Spleen (tissue), 13 donors: ENCODE measurements at places on chromosomes 2 and 18. TPM values are rescaled to one million over a fixed set of nuclear protein-coding genes. Genes with fewer than 3 reads are reported as not detected.

Gene GPBAR1
- total RNA-seq = 9.3 TPM

Gene SEPTIN2
- total RNA-seq = 350 TPM

Gene ZSWIM2
- not detected for total RNA-seq

- no peak for DNase-seq
These were observed 253.2 kb upstream of the RAB6C start for GRCh38 chr2:129726216-129726615.

DNA sequence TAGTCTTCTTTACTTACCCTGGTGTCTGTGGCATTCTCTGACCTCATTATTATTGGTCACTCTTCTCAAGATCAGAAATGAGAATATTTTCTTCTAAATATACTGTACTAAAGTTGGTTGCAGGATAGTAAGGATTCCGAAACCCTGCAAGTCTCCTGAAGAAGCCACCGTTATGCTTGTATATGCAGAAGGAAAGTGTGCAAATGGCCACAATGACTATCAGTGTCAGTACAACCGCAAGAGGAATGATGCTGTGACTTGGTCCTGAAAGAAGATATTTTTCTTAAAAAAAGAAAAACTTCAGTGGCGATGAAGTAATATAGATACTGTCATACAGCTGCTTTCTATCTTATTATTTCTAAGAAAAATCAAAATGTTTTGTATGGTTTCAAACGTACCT, 120.7 kb downstream of the PLA2R1 start:
- no peak for DNase-seq

- DNase-seq = no peak
These were observed 219.8 kb downstream of the ATAD2B start for GRCh38 chr2:23707096-23707495.
